ENCODE measurements at places on chromosomes 3 and 15.

DNA sequence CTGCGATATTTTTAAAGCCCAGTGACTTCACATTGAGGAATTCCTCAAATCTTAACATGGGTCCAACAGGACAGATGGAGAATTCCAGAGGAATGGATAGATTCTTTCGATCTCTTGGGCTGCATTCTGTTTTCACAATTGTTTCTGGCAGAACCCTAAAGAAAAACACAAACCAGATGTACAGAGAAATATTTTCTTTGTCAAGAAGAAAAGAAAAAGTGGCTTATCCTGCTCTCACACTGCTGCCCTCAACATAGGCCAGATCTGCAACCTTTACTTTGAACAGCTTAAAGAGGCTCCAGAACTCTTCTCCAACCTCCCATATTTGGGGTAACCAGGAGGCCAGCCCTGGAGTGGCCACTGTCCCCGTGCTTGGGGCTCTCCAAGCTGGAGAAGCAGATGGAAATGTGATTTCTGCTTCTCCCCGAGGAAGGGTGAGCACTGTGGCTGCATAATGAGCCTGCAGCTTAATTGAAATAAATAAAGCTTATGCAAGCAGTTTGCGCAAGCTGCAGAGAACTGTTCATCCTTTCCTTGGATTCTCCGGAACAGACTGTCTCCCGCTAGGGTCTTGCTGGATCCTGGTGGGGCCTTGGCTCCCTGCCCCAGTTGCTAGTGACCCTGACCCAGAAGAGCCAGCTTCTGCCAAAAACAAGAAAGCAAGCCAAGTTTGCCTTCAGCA, 453.2 kb upstream of the PROK2 start:
- DNase-seq, result no peak

GRCh38 chr3:78176869-78177268, 1137.0 kb downstream of the ROBO2 start:
- DNase-seq, result no peak

DNA sequence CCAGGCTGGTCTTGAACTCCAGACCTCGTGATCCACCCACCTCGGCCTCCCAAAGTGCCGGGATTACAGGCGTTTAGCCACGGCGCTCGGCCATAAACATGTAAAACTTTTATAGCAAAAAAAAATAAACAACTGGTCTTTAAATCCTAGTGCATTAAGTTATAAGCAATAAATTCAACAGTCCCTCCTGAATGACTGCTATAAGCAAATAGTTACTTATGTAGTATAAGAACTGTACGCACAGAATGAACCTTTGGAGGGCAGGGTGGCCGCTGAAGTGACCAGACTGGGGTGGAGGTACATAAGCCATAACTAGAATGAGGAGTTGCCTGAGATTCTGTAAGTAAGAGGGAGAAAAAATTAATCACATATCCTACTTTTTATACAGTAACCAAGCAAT, 12.6 kb downstream of the CCDC14 start:
- DNase-seq, result no peak

DNA sequence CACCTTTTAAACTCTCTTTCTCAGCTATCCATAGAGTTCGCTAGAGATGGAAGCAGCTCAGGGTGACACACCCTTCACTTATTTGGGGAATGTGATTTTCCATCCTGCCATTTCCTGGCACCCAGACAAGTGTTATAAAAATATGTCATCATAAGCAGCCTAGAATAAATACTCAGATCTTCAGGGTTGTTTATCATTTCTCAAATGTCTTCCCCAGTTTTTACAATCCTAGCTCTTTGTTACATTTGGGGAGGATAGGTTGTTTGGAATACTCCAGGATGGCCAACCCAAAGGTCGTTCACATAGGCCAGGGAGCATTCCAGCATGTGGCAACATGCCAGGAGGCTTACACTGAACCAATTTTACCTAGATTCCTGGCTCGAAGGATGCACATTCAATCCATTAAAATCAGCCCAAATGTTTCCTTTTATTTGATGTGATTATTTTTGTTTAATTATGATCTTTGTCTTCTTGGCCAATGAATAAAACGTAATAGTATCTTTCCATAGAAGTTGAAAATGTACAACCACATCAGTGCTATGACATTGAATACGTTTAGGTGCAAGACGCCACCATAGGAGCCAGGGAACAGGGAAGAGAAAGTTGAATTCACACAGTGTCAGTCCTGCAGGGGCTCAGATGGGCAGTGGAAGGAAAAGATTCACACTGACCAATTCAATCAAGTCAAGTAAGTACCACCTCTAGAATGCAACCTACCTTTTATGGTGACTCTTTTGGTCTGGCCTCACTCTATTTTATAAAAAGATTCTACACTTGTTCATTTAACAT, 537.7 kb upstream of the MDFIC2 start:
- DNase-seq, result no peak

DNA sequence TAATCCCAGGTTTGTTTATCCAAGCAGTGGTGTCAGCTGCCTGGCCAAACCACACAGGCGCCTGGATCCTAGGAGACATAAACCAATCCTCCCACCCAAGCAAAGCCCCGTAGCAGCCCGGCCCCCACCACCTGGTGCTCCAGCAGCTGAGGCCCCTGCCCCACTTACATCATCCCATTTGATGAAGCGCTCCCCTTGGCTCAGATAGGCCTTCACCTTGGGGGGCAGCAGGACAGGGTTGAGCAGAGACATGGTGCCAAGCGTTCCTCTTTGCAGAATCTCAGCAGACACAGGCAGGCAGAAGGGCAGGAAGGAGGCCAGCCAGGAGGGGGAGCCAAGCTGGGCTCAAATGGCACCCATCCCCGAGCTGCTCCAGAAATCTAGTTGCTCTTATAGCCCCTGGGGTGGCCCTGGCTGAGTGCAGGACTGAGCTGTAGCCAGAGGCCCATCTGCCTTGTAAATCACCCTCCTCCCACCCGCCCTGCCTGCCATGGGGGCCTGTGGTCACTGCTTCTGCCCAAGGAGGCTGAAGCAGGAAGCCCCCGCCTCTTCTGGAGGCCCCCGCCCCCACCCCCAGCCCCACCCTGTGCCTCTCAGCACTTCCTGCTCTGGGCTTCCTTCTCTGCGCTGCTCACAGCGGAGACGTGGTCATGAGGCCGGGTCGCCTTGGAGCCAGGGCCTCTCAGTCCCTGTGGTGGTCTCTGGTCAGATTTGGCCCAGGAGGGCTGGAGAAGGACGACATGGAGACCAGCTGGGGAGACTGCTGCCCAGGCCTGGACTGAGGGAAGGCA, at the start of gene PLCB2:
Gene PLCB2 (minus strand): TSS at position 515 of the 791 bp plus-strand sequence. CDS start 263 bp downstream, at position 252.
- DNase-seq, result peak; percentile 47
